ENCODE measurements at places on chromosomes 3 and 15.

DNA sequence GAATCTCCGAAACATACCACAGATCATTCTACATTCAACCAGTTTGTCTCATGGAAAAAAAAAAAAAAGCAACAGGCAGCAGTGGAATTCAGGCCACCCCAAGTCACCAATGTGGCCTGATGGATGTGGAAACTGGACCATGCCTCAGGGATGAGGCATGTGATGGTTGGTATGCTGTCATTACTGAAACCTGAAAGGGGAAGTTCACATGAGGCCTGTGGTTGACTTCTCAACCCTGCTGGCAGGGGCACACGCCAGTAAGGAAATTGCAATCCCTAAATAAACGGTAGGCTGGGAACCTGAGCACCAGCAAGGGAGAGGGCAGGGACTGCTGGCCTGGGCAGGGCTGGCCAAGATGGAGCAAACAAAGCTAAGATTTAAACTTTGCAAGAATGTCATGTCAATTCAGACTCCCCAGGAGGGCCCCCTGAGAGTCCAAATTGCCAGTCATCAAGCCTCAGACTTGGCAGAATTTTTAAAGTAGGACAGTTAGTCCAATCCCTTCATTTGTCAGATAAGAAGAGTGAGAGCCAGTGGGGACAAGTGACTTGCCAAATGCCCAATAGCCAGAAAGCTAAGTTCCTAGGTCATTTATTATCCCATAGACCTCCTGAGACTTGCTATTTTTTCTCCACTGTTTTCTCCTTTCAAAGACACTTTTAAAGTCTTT, 310.4 kb downstream of the ERC2 start:
- DNase-seq = no peak

DNA sequence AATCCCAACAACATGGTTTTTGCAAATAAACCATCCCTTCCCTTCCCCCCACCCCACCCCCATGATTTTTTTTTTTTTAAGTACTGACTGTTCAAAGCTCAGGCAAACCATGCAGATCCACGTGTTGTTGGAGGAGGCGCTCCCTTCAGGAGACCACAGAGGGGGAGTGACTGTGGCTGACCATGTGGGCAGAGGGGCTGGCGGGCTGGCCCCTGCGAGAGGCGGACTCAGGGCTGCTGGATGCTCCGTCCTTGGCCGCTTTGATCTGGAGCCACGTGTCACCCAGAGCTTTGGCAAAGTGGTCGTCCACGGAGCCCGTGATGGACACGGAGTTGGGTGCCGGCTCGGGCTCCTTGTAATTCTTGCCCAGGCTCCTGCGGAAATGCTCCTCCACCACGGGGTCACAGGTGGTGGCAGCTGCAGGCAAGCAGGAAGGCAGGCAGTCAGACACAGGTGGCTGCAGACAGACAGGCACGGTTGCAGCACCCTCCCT, 85.3 kb downstream of the VGLL4 start:
- DNase-seq = no peak

GRCh38 chr15:27499191-27499590, 528.2 kb downstream of the GABRG3 start:
- DNase-seq = no peak

DNA sequence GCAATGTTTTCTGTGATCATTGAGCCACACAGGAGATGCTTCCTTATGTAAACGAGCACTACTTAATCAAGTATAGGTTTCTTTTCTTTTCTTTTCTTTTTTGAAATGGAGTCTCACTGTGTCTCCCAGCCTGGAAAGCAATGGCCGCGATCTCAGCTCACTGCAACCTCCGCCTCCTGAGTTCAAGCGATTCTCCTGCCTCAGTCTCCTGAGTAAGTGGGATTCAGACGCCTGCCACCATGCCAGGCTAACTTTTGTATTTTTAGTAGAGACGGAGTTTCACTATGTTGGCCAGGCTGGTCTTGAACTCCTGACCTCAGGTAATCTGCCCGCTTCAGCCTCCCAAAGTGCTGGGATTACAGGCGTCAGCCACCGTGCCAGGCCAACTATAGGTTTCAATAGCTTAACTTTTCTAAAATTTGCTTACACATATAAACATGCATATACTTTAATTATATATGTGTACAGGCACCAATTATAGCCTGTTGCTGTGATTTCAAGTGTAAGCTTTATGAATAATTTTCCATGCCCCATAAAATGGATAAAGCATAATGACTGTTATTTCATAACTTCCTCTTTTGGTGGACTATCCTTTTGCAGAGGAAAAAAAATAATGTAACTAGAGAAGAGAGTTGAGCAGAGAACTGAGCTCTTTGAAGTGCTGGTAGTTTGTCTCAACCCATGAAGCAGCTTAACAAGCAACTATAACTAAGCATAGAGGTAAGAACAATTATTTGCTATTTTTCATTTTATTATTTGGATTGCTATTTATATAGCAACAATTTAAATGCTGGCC, 24.8 kb upstream of the MBNL1 start:
- no peak for DNase-seq

GRCh38 chr15:57743424-57743823, 36.9 kb downstream of the POLR2M start:
- no peak for DNase-seq

GRCh38 chr3:159356606-159357005, 554.8 kb downstream of the MFSD1 start:
- no peak for DNase-seq

GRCh38 chr15:70605606-70606410, 157.6 kb downstream of the UACA start:
- no peak for DNase-seq
